ENCODE measurements at places on chromosomes 7 and 10.

- no peak for DNase-seq
Observed at GRCh38 chr10:11219431-11219830, 201.8 kb downstream of the CELF2 start.

DNA sequence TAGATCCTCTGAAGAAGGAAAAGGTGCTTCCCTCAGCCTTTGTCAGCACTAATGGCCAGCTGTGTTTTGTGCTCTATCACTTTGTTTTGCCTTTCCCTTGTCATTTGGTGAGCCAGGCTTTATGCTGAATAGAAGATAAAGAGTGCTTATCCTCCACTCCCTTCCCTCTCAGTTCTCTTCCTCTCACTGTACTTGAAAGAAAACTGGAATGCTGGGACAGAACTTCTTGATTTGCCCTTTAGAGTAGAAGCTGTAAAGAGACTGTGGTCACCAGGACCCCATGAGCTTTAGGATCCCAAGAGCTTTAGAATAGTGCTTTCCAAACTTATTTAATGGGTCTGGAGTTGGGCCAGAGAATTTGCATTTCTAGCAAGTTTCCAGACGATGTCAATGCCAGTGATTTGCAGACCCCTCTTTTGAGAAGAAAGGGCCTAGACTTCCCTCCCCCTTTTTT, 81.4 kb downstream of the LRRC4 start:
- no peak for DNase-seq

DNA sequence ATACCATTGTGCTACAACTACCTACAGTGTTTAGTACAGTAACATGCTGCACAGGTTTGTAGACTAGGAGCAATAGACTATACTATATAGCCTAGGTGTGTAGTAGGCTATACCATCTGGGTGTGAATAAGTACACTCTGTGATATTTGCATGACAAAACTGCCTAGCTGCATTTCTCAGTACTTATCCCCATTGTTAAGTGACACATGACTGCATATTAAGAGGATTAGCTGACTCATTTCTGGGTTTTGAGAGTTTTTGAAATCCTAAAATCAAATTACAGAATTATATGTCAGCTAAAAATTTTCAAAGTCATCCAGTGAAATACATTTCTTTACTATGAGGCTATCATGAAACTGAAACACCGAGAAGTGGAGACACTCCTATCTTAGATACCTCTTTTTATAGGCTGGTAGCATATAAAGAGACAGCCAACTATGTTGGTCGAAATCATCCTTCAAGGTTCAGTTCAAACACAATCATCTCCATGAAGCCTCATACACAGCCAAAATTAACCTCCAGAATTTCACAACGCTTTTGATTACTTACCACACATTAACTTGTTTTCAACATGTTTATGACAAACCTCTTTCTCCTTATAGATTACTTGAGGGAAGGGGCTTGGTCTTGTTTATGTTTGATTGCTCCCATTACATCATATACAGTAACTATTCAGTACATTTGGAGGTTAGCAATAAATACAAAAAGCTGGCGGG, 89.8 kb upstream of the ANK3 start:
- no peak for DNase-seq

DNA sequence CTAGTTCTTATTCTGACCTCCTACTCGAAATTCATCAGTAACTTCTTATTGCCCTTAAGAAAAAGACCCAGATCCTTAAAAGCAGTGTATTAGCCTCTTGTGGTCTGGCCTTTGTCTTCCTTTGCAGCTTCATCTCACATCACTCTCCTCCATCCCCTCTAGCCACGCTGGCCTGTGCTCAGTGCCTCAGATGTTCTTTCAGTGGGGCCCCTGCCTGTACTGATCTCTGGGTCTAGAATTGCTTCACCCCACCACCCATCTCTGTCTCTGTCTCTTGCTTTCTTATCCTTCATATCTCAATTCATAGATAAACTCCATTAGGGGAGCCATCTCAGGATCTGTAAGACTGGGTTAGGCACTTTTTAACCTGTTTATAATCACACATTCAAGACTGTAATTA, 1178.5 kb upstream of the C7orf33 start:
- DNase-seq: no peak

Data from cortex of kidney (tissue), 1 donor.